Kasumi-1 (cell line): ENCODE measurements at places on chromosomes 6 and 20.

GRCh38 chr20:50270569-50270968, 79.9 kb downstream of the CEBPB start:
- peak; percentile 59 for DNase-seq

DNA sequence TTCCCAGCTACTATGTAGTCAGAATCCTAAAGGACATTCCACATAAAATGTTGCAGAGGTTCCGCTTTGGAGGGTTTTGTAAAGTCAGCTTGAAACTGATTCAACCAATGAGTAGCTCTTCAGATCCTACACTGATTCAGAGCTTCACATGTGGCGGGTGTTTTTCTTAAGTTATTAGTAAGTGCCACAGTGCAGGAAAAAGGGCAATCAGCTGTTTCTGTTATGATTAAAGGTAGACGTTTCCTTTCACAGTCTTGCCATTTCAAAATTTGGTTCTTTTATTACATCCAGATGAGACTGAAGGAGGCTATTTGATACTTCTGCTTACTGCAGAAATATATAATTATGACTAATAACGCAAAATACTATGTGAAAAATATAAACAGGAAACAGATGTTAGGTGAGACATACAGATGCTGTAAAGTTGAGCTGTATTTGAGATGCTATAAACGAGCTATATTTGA, 443.9 kb downstream of the CDKAL1 start:
- no peak for DNase-seq

GRCh38 chr6:139738801-139739455, 364.5 kb upstream of the CITED2 start:
- DNase-seq, result no peak

DNA sequence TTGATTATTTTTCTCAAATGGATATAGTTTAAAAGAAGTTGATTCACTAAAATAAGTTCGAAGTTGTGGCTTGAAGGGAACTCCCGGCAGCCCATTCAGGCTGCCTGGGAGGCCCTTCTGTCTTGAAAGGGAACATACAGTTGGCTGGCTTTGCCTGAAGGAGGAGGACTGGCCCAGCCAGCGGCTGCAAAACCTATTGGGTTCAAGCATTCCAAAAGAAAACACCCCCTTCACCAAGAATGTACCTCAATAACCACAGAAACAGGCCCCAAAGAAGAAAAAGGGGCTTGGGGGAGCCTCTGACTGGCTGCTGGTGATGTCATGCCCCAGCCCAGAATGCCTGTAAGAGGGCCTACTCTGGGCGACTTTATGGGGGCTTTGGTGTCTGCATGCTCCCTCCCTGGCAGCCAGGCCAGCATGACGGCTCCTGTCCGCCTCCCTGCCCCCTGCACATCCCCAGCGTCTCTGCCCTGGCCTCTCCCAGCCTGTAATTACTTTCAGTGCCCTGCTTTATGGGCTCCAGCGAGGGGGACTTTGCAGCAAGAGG, 36.5 kb downstream of the MAFB start:
- no peak for DNase-seq

- DNase-seq, result no peak
These were observed 9.5 kb upstream of the ATRN start for GRCh38 chr20:3461211-3461771.

GRCh38 chr6:18062733-18063132, 59.7 kb downstream of the NHLRC1 start:
- DNase-seq, result no peak

- no peak for DNase-seq
These were observed 149.8 kb upstream of the JAG1 start for GRCh38 chr20:10823585-10823984.

DNA sequence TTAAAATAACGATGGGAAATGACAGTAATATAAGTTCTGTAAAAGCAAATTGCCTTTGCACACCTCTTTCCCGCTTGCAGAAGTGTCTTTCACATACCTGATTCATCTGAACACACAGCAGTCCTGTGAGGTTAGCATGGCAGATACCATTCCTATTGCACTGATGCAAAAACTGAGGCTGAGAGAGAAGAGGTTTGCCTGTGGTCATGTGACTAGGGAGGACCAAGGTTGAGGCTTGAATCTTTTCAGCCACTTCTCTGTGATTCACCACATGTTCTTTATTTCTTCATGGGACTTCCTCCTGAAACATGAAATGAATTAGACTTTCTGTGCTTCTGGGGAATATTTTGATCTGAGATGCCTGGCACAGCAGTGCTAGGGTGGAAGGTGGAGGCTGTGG, 92.9 kb downstream of the VEGFA start:
- no peak for DNase-seq

GRCh38 chr6:137875058-137875520, 8.0 kb downstream of the TNFAIP3 start:
- no peak for DNase-seq

GRCh38 chr6:139612135-139612465, 237.7 kb upstream of the CITED2 start:
- peak; percentile 8 for DNase-seq

- DNase-seq, result no peak
These were observed 636.8 kb downstream of the PRKN start for GRCh38 chr6:162090734-162091133.

- no peak for DNase-seq
These were observed 155.2 kb downstream of the SCML4 start for GRCh38 chr6:107668743-107669474.

DNA sequence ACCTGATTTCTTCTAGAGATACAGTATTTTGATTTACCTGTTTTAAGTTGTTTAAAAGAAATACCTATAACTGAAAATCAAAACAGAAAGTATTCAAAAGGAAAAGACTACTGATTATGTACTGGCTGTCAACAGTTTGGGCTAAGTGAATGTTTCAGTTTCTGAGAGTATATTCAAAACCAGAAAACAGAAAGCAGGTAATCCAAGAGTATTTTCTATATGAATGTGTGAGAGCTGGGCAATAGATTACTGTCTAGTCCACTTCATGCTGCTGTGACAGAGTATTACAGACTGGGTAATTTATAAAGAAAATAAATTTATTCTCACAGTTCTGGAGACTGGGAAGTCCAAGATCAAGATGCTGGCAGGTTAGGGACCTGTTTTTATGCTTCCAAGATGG, 261.0 kb downstream of the ARHGAP18 start:
- no peak for DNase-seq

DNA sequence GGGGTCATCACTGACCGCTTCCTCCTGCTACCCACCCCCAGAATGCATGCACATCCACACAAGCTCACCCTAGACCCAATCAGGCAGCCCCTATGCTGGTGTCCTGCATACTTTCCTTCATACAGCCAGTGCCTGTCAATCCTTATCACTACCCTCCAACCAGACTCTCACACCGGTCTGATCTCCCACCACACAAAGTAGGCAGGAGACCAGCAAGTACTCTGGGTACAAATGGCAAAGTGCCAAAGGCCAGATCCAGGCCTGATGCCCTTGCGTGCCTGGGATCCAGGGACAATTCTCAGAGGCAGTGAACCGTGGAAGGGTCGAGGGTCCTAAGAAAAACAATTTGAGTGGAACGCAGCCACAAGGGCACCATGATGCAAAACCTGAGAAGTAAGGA, 114.2 kb downstream of the HIVEP2 start:
- DNase-seq, result no peak

GRCh38 chr6:47160702-47161101, 118.6 kb upstream of the ADGRF1 start:
- no peak for DNase-seq

GRCh38 chr20:47810116-47810677, 24.9 kb upstream of the SULF2 start:
- DNase-seq, result no peak

DNA sequence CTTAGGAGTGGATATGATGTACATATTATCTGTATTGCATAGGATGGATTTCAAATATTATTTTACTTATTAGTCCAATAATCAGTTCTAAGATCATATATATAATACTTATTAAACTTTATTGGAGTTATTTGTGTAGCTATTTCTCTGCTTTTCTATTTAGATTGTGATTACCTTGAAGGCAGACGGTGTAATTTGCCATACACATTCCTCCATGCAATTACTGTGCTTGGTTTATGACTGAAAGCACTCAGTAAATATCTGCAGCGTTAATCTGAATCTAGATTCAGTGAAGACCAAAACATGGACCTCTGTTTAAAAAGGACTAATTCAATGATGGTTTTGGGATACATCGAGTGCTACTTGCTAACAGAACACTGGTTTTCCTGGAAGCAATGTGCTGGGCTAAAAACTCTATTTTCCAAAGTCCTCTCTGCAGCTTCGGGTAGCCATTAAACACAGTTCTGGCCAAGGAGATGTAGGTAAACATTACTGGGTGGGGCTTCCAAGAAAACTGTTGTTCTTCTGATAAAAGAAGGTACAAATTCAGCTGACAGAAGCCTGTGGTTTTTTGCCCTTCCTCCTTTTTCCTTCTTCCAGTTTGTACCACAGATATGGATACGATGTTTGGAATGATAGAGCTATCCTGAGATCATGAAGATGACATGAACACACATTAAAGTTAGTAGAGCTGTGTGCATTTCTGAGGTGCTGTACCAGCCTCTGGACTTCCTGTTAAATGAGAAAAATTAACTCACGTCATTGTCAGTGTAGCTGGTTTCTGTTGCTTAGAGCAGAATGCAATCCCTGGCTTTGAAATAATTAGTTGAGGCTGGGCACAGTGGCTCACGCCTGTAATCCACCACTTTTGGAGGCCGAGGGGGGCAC, 136.5 kb upstream of the NUP153 start:
- DNase-seq, result no peak

DNA sequence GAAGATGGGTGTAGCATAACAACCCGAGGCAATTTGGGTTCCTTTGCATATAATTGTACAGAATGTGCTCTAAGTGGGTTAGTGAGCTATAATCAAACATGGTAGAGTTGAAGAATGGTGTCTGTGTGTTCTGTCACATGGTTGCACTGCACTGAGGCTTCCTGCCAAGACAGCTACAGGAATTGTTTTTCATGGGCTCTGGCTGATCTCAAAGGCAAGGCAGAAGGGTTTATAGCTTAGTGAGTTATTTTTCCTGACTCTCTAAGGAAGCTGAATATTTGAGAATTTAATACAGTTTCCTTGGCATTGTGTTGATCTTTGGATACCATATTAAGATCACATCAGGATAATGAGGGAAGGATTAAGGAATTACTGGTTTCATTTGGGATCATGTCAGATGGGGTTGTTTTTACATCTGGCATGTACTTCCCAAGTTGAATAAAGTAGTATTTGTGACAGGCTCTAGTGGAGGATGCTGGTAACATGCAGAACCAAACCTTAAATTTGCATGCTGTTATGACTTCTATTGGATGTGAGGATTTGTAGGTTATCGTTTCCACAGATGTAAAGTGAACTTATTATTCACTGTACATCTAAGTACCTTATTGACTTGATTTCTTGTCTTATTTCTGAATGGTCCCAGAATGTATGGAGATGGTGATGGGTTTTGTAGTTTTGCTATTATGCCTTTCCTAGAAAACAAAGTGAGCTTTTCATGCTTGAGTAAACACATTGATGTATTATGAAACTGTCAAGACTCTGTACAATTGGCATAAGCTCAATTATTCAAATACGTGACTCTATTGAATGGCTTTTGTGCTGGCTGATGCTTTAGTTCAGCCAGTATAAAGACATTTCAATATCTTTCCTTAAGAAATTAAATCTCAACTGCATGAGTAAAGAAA, 43.3 kb downstream of the LRRC1 start:
- DNase-seq, result no peak

DNA sequence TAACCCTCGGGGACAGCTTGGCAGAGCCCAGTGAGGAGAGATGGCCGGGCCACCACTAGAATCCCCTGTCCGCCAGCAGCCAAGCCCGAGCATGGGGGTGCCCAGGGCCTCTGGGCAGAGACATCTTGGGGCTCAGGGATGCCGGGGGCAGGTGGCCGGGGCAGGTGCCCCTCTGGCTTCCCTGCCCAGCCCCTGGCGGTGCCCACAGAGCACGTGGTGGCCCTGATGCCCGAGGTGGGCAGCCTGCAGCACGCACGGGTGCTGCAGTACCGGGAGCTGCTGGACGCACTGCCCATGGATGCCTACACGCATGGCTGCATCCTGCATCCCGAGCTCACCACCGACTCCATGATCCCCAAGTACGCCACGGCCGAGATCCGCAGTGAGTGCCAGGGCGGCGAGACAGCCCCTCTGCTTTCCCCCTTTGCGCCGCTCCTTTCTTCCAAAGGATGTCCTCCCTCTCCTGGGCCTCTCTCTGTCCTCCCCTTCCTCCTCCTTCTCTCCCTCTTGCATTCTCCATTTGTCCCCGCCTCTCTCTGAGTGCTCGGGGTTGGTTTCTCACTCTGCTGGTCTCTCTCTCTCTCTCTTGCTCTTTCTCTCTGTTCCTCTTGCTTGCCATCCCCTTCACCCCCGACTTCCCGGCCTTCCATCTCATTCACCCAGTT, 11.2 kb downstream of the GDAP1L1 start:
- DNase-seq, result no peak

GRCh38 chr20:32451340-32451681, 93.2 kb downstream of the ASXL1 start:
- no peak for DNase-seq

DNA sequence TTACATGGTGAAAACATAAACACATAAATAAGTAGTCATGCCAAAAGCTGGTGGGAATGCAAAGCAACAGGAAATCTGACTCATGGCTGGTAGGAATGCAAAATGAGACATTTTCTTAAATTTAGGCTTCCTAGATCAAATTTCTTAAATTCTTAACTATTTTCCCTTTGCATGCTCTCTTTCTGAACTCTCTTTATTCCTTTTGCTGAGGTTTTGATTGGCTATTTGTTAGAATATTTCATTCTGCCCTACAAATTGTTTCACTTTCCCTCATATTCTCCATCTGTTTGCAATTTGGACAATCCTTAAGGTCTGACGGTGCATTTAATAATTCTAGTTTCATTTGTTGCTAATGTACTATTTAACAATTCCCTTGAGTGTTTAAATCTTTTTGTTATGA, 437.5 kb upstream of the RGS17 start:
- DNase-seq, result no peak

DNA sequence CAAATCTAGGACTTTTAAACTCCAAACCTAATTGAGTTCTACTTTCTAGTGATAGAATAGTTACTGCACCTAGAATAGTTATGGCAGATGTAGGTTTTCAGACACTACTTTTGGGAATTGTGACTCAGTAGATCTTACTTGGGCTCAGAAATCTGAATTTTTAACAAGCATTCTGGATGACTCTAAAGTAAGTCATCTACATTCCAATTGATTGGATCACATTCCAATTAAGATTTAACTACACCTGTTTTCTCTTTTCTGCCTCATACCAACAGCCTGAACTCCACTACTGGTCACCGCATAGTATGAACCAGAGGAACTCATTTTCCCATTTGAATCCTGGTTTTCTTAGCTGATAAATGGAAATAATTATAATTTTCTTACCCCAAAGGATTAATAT, 49.5 kb upstream of the TFAP2D start:
- no peak for DNase-seq

GRCh38 chr20:667351-668034, 8.1 kb downstream of the SCRT2 start:
- peak; percentile 64 for DNase-seq

GRCh38 chr20:5974531-5974930, 24.1 kb downstream of the MCM8 start:
- no peak for DNase-seq

GRCh38 chr6:109454496-109455436, 806 bp downstream of the MICAL1 start:
- peak; percentile 71 for DNase-seq

GRCh38 chr6:24140591-24140990, 14.6 kb downstream of the NRSN1 start:
- no peak for DNase-seq

- DNase-seq, result no peak
These were observed 23.8 kb upstream of the POU5F1 start for GRCh38 chr6:31194061-31194834.
